ENCODE measurements at places on chromosomes 13 and 19.

DNA sequence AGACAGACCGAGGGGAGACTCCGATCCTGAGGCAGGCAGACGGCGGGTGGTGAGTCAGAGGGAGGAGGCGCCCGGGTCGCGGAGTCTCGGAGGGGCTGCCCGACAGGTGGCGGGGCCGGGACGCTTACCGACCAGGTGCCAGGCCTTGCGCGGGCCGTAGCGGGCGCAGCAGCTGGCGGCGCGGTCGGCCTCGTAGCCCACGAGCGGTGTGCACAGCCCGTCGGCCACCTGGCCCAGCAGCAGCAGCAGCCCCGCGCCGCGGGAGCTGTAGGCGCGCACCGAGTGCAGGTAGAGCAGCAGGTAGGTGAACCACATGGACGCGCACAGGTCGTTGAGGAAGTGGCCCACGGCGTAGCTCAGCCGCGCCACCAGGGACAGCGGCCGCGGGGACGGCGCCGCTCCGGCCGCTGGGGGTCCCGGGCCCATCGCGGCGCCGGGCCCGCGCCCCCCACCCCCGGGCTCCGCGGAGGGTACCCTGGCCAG, 367 bp downstream of the MFSD12 start:
- peak overlapping the region; percentile 88 for H3K4me3 ChIP-seq
- DNase-seq = no peak

- DNase-seq = no peak
- H3K36me3 ChIP-seq = peaks cover 2% of the 10 kb centered on the region
- no peak overlapping the region for H3K27ac ChIP-seq
- no peaks in the 10 kb centered on the region for H3K27me3 ChIP-seq
- no peaks in the 10 kb centered on the region for H3K4me1 ChIP-seq
Measured at GRCh38 chr19:4823577-4823976, 7.9 kb downstream of the TICAM1 start.

DNA sequence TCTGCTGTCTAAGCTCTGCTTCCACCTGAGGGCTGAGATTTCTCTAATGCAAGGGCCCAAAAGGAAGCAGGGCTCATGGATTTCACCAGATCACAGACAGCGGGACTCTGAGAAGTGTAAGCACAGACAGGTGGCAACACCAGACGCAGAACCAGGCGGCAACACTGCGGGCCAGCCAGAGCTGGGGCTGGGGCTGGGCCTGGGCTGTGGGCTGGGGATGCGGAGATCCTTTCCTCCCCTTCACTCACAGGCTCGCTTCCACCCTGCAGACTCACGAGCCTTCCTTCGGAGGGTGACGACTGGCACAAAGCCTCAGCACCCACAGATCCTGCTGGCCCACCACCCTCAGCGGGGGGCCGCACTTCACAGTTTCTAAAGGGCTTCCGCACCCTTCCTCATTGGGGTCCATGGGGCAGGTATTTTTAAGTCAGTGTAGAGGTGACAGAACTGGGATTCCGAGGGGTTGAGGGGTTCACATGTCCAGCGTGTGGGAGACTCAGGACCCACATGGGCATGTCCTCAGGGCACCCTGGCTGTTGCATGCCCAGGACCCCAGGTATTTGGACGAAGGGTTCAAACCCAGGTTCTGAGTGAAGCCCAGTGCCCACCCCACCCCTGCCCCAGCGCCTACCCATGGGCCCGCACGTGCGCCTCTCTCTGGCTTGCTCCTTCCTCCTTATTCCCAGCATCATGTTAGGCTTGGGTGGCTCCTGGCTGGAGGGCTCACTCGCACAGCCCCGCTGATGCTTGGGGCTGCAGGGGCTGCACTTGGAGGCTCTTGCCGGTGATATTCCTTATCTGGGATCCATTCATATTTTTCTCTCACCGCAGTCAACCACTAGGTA, 137.3 kb upstream of the GPR12 start:
- H3K27ac ChIP-seq = no peak overlapping the region
- no peak overlapping the region for H3K4me3 ChIP-seq
- H3K36me3 ChIP-seq = no peaks in the 10 kb centered on the region
- no peak for DNase-seq
- H3K27me3 ChIP-seq = peaks cover 15% of the 10 kb centered on the region
- H3K4me1 ChIP-seq = no peaks in the 10 kb centered on the region

DNA sequence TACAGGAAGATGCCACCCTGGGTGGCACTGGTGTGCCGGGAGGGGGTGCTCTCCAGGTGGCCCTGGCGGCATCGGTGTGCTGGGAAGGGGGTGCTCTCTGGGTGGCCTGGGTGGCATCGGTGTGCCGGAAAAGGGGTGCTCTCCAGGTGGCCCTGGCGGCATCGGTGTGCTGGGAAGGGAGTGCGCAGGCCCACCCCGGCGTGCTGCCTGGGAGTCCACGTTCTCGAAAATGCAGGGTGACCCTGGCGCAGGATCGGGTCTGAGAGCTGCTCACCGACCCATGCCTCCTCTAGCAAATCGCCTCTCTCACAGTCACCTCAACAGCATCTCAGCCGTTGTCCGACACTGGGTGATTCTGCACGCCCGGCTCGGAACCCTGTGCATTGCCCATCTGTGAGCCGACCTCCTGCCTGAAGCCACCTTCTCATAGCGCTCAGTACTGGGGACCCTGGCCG, 36.4 kb downstream of the RASA3 start:
- no peak overlapping the region for H3K27ac ChIP-seq
- H3K4me1 ChIP-seq = peaks cover 42% of the 10 kb centered on the region
- H3K36me3 ChIP-seq = peaks cover 15% of the 10 kb centered on the region
- no peak overlapping the region for H3K4me3 ChIP-seq
- H3K27me3 ChIP-seq = no peaks in the 10 kb centered on the region

GRCh38 chr19:23554548-23554947, 132.5 kb downstream of the ZNF675 start:
- peaks cover 4% of the 10 kb centered on the region for H3K36me3 ChIP-seq
- no peaks in the 10 kb centered on the region for H3K27me3 ChIP-seq
- no peak overlapping the region for H3K4me3 ChIP-seq
- DNase-seq = no peak

- no peak overlapping the region for H3K4me3 ChIP-seq
- no peak overlapping the region for H3K27ac ChIP-seq
- no peak for DNase-seq
- H3K36me3 ChIP-seq = peaks cover 60% of the 10 kb centered on the region
- H3K4me1 ChIP-seq = peaks cover 7% of the 10 kb centered on the region
Measured at GRCh38 chr19:50046649-50047503, 21.1 kb downstream of the ZNF473 start.

DNA sequence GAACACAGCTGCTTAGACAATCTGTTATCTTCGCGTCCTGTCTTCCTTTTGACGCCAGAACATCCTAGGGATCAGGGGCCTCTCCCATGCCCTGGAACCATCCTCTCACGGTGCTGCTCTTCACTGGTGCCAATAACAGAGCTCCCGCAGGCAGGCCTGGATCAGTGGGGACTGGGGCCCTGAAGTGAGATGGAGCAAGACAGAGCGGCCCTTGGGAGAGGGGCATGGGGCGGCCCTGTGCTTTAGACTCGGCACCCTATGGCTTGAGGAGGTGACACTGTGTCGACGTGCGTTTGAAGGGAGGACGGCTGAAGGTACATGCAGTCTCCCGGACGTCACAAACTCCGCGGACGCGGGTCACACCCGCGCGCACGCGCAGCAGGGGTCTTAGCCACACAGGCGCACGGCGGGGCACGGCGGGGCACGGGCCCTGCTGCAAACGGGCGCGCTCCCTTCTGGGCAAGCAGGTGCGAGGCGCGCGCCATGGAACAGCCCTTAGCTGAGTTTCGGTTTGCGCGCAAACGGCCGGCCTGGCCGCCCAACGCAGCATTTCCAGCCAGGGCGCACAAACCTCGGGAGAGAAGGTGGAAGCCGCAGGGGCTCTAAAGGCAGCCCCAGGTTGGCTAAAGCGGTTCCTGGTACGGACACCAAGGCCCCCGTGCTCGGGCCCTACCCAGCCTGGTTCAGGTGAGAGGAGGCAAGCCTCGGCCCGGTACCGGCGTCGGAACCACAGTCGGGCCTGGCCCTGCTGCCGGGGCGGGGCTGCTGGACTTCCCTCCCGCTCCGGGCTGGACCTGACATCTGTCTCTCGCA, 16.5 kb upstream of the RNF17 start:
- DNase-seq = no peak
- H3K4me1 ChIP-seq = peaks cover 14% of the 10 kb centered on the region
- H3K4me3 ChIP-seq = peak overlapping the region; percentile 77

Data from chondrocyte (in vitro differentiated cells).